ENCODE measurements at places on chromosomes 11 and 22. TPM values are rescaled to one million over a fixed set of nuclear protein-coding genes. Genes with fewer than 3 reads are reported as not detected.

- peaks cover 12% of the 10 kb centered on the region for H3K4me1 ChIP-seq
- no peak for DNase-seq
- H3K27me3 ChIP-seq, result no peaks in the 10 kb centered on the region
- H3K27ac ChIP-seq, result no peak overlapping the region
- no peak overlapping the region for H3K4me3 ChIP-seq
These were observed 2.6 kb downstream of the CHRM1 start for GRCh38 chr11:62918531-62918930.

DNA sequence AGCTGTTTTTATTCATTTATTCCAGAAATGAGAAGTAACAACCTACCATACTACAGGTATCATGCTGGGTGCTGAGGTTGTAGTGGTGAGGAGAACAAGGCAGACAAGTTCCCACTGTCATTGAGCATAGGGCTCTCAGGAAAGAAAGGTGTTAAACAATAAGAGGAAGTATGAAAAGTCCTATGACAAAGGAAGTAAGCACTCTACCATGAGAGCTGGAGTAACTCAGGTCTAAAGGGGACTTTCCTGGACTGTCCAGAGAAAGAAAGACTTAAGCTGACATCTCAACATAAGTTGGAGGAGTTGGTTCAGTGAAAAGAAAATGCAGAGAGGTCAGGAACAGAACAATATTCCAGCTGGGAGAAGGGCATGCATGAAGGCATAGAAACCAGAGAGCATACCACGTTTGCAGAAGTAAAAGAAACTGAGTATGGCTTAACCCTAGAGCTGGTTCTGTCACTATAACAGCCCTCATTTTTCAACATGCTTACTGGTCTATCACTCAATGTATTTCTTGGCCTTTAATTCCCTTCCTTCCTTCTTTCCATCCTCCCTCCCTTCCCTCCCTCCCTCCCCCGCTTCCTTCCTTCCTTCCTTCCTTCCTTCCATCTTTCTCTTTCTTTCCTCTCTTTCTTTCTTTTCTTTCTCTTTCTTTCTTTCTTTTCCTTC is 137.8 kb upstream of the BDNF start:
- H3K4me3 ChIP-seq, result no peak overlapping the region
- H3K27ac ChIP-seq, result no peak overlapping the region
- no peaks in the 10 kb centered on the region for H3K36me3 ChIP-seq
- H3K27me3 ChIP-seq, result no peaks in the 10 kb centered on the region
- no peaks in the 10 kb centered on the region for H3K4me1 ChIP-seq

DNA sequence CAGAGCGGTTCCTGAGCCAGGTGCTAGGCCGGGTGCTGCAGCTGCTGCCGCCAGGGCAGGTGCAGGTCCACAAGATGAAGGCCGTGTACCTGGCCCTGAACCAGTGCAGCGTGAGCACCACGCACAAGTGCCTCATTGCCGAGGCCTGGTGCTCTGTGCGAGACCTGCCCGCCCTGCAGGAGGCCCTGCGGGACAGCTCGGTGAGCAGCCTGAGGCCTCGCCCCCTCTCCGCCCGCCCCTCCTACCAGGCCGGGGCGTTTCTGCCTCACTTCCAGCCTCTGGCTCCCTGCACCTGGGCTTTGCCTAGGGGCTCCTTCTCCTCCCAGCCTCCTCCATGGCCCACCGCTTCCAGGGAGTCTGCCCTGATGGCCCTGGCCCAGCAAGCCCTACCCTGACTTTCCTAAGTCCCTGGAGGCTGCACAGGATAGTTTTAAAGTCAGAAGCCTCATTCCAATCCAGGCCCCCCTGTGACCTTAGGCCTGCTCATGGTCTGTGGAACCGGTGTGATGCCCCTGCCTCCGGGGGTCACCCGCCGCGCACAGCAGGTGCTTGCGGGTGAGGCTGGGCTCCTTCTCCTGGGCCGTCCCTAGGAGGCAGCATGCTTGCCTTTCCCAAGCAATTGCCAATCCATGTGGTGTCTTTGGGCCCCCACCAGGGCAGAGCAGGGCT is 5.5 kb downstream of the TCIRG1 start:
- no peak for DNase-seq
- no peak overlapping the region for H3K4me3 ChIP-seq
- no peaks in the 10 kb centered on the region for H3K27me3 ChIP-seq
- no peak overlapping the region for H3K27ac ChIP-seq

UBQLNL gene
- total RNA-seq, result not detected

DNA sequence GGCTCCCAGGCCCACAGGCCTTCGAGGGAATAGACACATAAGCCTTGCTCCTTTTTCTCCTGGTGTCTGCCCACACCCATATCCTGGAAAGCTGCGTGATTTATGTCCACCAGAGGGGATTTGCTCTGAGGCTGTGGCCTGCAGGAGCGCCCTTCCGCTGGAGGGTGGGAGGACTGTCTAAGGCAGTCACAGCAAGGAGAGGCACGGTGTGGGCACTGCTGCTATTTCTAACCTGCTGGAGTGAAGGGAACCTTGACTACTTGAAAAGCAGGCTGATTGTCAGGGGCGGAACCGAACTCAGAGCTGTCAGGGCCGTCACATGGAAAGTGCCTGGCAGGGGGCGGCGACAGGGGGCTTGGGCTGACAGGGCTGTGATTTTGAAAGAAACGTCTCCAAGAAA is 3.7 kb downstream of the UPB1 start:
- H3K27me3 ChIP-seq, result peaks cover 26% of the 10 kb centered on the region
- H3K4me1 ChIP-seq, result peaks cover 8% of the 10 kb centered on the region
- H3K36me3 ChIP-seq, result no peaks in the 10 kb centered on the region
- H3K27ac ChIP-seq, result no peak overlapping the region
- no peak overlapping the region for H3K4me3 ChIP-seq
- no peak for DNase-seq

LRFN4 gene
- 13.5 TPM for total RNA-seq

GRCh38 chr22:19713245-19713644 is 1.1 kb upstream of the SEPTIN5 start:
- no peaks in the 10 kb centered on the region for H3K36me3 ChIP-seq
- no peak overlapping the region for H3K27ac ChIP-seq

FIBP gene
- 36.0 TPM for total RNA-seq

LZTR1 gene
- total RNA-seq, result 24.3 TPM

IGSF22 gene
- not detected for total RNA-seq

- H3K27ac ChIP-seq, result no peak overlapping the region
- no peak for DNase-seq
- H3K27me3 ChIP-seq, result peaks cover 10% of the 10 kb centered on the region
- H3K4me1 ChIP-seq, result peaks cover 6% of the 10 kb centered on the region
- H3K4me3 ChIP-seq, result no peak overlapping the region
- no peaks in the 10 kb centered on the region for H3K36me3 ChIP-seq
These were observed 2.0 kb downstream of the PVALB start for GRCh38 chr22:36814801-36815200.

DNA sequence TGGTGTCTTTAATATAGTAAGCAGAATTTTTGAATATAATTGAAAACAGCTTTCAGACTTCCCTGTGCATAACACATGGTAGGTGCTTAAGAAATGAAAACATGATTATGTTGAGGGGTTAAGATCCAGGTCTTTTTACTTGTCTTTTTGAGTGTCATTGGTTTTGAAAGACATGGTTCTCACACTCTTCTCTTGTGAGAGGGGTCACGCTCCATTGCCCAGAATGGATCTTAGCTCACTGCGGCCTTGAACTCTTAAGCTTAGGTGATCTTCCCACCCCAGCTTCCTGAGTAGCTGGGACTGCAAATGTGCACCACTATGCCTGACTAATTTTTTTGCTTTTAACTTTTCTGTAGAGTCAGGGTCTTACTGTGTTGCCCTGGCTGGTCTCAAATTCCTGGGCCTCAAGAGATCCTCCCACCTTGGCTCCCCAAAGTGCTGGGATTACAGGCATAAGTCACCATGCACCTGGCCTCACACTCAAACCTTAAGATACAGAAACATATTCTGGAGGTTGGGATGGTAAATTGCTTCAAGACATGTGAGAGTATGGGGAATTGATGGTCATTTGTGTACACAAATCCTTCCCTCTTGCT is 1.4 kb downstream of the SPCS2 start:
- H3K36me3 ChIP-seq, result no peaks in the 10 kb centered on the region
- no peak for DNase-seq
- peaks cover 21% of the 10 kb centered on the region for H3K4me1 ChIP-seq
- no peaks in the 10 kb centered on the region for H3K27me3 ChIP-seq
- peak overlapping the region; percentile 69 for H3K4me3 ChIP-seq

DNA sequence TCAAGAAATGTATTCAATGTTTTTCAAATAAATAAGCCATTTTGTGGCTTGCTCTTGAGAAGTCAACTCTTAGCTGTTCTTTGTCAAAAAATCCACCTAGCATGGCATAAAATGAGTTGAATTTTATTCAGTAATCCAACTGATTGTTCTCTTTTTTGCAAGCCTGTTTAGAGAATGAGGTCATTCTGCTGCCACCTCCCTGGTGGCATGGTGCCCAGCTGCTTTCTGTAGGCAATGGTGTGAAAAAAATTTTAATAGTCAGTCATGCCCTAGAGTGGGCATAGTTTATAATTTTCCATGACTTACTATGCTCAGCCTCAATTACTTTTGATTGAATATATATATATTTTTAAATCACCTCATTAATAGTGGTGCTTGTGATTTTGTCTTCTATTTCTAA is 177.2 kb downstream of the INSC start:
- H3K4me3 ChIP-seq, result no peak overlapping the region
- no peaks in the 10 kb centered on the region for H3K36me3 ChIP-seq
- no peaks in the 10 kb centered on the region for H3K27me3 ChIP-seq
- DNase-seq, result no peak

DNA sequence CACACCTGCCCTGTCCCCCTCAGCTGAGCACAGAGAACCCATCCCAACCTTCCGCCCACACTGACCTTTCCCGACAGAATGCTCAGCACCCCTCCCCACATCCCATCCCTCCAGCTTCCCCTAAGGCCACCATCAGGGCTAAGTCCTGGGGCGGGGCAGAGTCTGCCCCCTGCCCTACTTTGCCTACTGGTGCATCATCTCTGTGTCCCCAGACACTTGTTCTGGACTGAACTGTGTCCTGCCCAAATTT is 109.8 kb downstream of the CTTN start:
- no peaks in the 10 kb centered on the region for H3K36me3 ChIP-seq
- no peak overlapping the region for H3K27ac ChIP-seq
- no peak overlapping the region for H3K4me3 ChIP-seq

- no peak overlapping the region for H3K27ac ChIP-seq
- DNase-seq, result no peak
- H3K4me3 ChIP-seq, result no peak overlapping the region
- no peaks in the 10 kb centered on the region for H3K36me3 ChIP-seq
- no peaks in the 10 kb centered on the region for H3K27me3 ChIP-seq
These were observed 43.6 kb upstream of the TH start for GRCh38 chr11:2215230-2215560.

- no peaks in the 10 kb centered on the region for H3K4me1 ChIP-seq
- no peak overlapping the region for H3K27ac ChIP-seq
- no peak overlapping the region for H3K4me3 ChIP-seq
- H3K27me3 ChIP-seq, result no peaks in the 10 kb centered on the region
These were observed 25.5 kb upstream of the TMEM45B start for GRCh38 chr11:129790106-129790505.

IGLL5 gene
- 20.7 TPM for total RNA-seq

- DNase-seq, result no peak
- no peak overlapping the region for H3K27ac ChIP-seq
- no peak overlapping the region for H3K4me3 ChIP-seq
- no peaks in the 10 kb centered on the region for H3K4me1 ChIP-seq
- no peaks in the 10 kb centered on the region for H3K36me3 ChIP-seq
- no peaks in the 10 kb centered on the region for H3K27me3 ChIP-seq
These were observed 2.5 kb upstream of the IGLL5 start for GRCh38 chr22:22884888-22885840.

C11orf65 gene
- total RNA-seq, result not detected

GVQW3 gene
- total RNA-seq, result 0.31 TPM

DNA sequence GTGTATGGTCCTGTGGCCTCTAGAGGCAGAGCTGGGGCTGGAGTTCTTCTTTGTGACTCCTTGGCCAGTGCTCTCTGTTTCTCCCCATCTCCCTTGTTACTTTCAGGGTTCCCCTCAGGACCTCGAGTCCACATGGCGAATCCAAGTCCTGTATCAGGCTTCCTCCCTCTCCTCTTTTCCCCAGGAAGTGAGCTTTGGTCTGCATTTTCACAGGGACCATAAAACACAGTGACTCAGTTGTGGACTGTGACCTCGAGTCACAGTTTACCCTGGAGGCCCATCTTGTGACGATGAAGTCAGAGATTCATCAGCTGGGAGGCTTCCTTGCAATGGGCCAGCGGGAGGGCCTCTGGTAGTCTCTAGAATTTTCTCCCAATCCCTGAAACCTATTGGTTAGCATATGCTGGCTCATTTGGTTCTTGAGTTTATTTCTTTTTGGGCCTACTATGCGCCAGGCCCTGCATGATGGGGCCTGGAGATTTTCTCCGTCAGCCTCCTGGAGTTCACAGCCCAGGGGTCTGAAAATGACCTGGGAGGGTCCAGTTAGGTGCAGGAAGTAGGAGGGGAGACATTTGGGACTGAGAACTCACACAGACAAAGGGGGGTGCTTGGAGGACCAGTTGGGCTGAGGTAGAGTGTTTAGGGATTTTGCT is 100.8 kb downstream of the KIAA1671 start:
- no peaks in the 10 kb centered on the region for H3K27me3 ChIP-seq
- no peaks in the 10 kb centered on the region for H3K36me3 ChIP-seq
- no peak overlapping the region for H3K4me3 ChIP-seq
- no peak for DNase-seq

DNA sequence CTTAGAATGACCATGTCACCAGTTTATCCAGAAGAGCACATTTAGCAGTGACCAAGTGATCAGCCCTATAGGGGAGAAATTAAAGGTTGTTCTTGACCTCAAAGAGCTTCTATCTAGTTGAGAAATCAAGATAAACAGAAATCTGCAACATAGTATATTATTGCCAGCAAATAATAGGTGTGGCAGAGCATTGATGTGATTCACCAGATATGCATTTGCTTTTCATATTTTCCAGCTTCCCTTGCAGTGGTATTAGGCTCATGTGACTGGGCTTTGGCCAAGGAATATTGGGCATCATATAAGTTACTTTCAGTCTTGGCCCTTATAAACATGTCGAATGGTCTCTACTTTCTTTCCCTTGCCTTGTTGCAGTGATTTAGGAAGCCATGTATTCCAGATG is 34.5 kb downstream of the COMMD9 start:
- peaks cover 3% of the 10 kb centered on the region for H3K4me1 ChIP-seq
- no peak overlapping the region for H3K4me3 ChIP-seq
- H3K27me3 ChIP-seq, result no peaks in the 10 kb centered on the region
- H3K36me3 ChIP-seq, result no peaks in the 10 kb centered on the region

SMIM35 gene
- not detected for total RNA-seq

BATF2 gene
- total RNA-seq, result 0.38 TPM

GRCh38 chr11:77819921-77820564 is 479 bp downstream of the RSF1 start:
- H3K36me3 ChIP-seq, result no peaks in the 10 kb centered on the region
- H3K4me3 ChIP-seq, result peak overlapping the region; percentile 95
- peaks cover 4% of the 10 kb centered on the region for H3K4me1 ChIP-seq
- H3K27ac ChIP-seq, result peak overlapping the region; percentile 96
- no peaks in the 10 kb centered on the region for H3K27me3 ChIP-seq

LRP4 gene
- total RNA-seq, result 9.5 TPM

C11orf16 gene
- total RNA-seq, result not detected

GRCh38 chr11:44505581-44506054 is 59.8 kb upstream of the CD82 start:
- no peaks in the 10 kb centered on the region for H3K27me3 ChIP-seq
- no peak for DNase-seq
- no peaks in the 10 kb centered on the region for H3K36me3 ChIP-seq
- no peak overlapping the region for H3K4me3 ChIP-seq

GRCh38 chr11:118263112-118263511 is 985 bp downstream of the MPZL2 start:
- no peak for DNase-seq
- peak overlapping the region; percentile 73 for H3K4me3 ChIP-seq
- no peaks in the 10 kb centered on the region for H3K27me3 ChIP-seq
- H3K27ac ChIP-seq, result peak overlapping the region; percentile 94
- H3K36me3 ChIP-seq, result peaks cover 49% of the 10 kb centered on the region

- H3K27ac ChIP-seq, result peak within 1 kb of the TSS; percentile 66
- peak within 1 kb of the TSS; percentile 35 for H3K4me3 ChIP-seq
- no peaks in the 10 kb centered on the region for H3K36me3 ChIP-seq
- DNase-seq, result no peak
These were observed at the start of gene SCN2B for GRCh38 chr11:118175993-118176777. Gene SCN2B (minus strand): TSS chr11:118176639. CDS start chr11:118176431, 208 bp downstream.
